ENCODE measurements at places on chromosomes 13 and 19. TPM values are rescaled to one million over a fixed set of nuclear protein-coding genes. Genes with fewer than 3 reads are reported as not detected.

- H3K4me1 ChIP-seq = no peaks in the 10 kb centered on the region
- H3K27me3 ChIP-seq = no peaks in the 10 kb centered on the region
- H3K4me3 ChIP-seq = no peak overlapping the region
- peaks cover 36% of the 10 kb centered on the region for H3K36me3 ChIP-seq
Measured at GRCh38 chr13:36973621-36974295, 25.4 kb downstream of the ALG5 start.

DNA sequence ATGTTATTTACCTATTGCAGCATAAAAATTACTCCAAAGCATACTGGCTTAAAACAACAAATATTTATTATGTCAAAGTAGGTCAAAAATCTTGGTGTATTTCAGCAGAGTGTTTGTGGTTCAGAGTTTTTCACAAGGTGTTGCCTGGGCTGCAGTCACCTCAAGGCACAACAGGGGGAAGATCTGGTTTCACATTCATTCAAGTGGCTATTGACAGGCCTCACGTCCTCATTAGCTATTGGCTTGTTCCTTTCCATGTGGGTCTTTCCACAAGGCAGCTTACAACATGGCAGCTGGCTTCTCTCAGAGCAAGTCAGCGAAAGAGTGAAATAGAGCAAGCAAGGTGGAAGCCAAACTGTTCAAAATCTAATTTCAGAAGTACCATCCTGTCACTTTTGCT is 602.9 kb downstream of the OLFM4 start:
- H3K27me3 ChIP-seq = no peaks in the 10 kb centered on the region
- no peak for DNase-seq
- H3K27ac ChIP-seq = no peak overlapping the region
- H3K4me3 ChIP-seq = no peak overlapping the region
- no peaks in the 10 kb centered on the region for H3K36me3 ChIP-seq
- no peaks in the 10 kb centered on the region for H3K4me1 ChIP-seq

DNA sequence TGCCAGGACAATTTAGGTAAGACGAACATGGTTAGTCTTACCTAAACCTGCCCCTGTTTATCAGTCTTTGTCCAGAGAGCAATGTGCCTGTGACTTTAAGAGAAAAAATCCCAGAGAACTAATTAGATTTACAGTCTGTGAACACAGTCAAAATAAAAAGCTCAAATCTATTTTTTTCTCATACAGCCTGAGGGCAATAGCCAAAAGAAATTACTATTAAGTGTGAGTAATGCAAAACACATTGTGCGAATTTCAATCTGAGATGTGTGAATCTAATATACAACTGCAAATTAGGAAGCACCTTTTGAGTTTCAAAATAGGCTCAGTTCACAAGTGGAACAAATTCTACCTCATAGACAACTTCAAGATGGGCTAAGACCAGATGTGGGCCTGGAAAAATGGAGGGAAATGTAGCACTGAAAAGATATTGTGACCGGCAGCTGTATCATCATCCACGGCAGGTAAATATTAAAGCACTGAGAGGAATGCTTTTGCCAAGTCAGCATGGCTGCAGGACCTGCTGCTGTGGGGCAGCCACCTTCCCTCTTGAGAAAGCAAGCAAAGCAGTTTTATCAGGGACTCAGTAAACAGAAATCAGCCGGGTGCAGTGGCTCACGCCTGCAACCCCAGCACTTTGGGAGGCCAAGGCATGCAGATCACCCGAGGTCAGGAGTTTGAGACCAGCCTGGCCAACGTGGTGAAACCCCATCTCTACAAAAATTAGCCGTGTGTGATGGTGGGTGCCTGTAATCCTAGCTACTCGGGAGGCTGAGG is 114.8 kb downstream of the KATNAL1 start:
- no peak for DNase-seq
- no peaks in the 10 kb centered on the region for H3K27me3 ChIP-seq
- peaks cover 13% of the 10 kb centered on the region for H3K36me3 ChIP-seq
- H3K27ac ChIP-seq = peak overlapping the region; percentile 43
- no peak overlapping the region for H3K4me3 ChIP-seq

DNA sequence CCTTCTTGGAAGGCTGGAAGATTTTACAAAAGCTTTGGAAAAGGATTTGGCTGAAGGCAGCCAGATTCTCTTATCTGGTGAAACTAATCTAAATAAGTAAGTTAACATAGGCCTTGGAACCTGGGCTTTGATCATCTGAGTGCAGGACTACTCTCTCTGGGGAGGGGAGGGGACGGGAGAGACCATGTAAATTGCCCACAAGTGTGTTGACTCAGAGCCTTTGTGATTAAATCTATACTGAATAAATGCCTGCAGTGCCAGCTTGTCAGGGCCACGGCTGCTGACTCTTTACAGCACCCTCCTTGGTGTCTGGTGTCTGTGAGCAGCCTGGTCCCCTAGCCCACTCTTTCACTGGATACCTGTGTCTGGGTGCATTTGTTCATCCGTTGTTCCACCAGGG is 251.4 kb downstream of the ITGBL1 start:
- no peak for DNase-seq
- no peak overlapping the region for H3K27ac ChIP-seq
- no peak overlapping the region for H3K4me3 ChIP-seq
- H3K4me1 ChIP-seq = peaks cover 51% of the 10 kb centered on the region

Gene CD70
- not detected for total RNA-seq

Gene PCID2
- total RNA-seq = 58.2 TPM

All from HFFc6 (cell line).